B cell (primary cell): ENCODE measurements at places on chromosomes 13 and 19.
A peak's percentile ranks its signal among the peaks of the same experiment; 100 is the strongest.

GRCh38 chr13:36872621-36873020 is 47.4 kb downstream of the SMAD9 start:
- no peak for DNase-seq

DNA sequence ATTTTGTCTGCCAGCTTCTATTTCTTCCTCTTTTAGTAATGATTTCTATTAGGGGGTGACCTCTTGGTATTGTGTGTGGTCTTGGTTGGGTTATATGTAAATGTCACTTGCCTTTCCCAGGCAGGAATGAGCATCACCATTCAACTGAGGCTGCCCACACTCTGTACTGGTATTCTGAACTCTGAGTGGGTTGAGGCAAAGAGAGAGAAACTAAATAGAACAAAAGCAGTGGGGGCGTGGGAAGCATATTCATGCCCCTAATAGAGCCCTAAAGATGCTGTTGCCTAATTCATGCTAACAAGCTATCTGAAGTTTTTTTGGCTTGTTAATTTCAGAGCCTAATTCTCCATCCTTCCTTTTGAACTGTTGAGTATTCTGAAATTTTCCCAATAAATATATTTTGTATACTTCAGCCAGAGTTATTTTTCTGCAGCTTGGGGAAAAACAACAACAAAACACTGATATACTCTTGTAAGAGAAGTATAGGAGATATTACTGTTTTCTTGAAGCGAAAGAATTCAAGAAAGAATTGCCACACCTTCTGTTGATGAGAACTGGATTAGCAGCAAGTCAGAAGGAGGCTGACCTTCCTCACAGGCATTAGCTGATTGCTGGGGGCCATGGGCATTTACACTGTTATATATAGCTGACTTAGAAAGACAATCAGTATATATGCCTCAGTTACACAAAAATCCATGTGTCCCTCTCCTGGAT is 315.8 kb upstream of the KLF12 start:
- no peak for DNase-seq

DNA sequence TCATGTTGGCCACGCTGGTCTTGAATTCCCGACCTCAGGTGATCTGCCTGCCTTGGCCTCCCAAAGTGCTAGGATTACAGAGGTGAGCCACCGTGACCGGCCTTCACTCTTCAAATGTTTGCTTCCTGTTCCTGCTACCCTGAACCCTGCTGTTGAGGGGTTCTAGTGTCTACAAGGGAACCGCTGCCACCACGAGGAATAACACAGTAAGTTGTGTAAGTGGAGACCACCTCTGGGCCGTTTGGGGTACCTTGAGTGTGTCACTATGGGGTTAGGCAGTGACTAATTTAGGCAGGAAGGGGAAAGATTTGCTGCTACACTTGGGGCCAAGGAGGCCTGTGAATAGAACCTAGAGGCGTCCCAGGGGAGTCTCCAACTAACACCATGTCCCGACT is 2.2 kb upstream of the MYADM start:
- no peak for DNase-seq

GRCh38 chr13:86877441-86877840 is 793.7 kb upstream of the SLITRK5 start:
- DNase-seq: no peak

DNA sequence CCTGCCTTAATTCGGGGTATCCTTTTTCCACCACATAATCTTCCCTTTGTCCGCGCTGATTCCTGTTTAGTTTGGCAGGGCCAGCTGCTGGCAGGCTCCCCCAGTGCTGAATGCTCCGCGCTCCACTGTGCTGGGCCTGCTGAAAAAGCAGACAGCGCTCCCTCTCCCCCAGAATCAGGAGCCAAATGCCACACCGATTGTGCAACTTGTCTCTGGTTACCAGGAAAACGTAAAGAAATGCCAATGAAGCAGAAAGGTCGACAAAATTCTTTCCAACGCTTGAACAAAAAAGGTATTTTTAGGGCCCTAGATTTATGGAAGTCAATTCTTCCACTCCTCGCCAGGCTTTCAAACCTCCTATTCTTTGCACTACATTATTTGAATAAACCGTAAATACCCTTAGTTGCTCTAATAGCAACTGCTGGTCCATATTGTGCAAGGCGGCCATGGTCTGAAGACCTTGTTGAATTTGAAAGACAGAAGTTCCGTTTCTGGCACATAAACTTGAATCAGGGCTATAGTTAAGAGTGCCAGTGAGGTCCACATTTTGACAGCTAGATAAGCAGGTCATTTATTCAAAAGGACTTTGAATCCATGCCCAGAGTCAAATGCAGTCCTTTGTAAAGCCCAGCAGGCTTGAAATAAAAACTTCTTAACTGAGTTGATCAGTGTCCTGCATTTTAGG is 206.7 kb upstream of the RFC3 start:
- DNase-seq: no peak

DNA sequence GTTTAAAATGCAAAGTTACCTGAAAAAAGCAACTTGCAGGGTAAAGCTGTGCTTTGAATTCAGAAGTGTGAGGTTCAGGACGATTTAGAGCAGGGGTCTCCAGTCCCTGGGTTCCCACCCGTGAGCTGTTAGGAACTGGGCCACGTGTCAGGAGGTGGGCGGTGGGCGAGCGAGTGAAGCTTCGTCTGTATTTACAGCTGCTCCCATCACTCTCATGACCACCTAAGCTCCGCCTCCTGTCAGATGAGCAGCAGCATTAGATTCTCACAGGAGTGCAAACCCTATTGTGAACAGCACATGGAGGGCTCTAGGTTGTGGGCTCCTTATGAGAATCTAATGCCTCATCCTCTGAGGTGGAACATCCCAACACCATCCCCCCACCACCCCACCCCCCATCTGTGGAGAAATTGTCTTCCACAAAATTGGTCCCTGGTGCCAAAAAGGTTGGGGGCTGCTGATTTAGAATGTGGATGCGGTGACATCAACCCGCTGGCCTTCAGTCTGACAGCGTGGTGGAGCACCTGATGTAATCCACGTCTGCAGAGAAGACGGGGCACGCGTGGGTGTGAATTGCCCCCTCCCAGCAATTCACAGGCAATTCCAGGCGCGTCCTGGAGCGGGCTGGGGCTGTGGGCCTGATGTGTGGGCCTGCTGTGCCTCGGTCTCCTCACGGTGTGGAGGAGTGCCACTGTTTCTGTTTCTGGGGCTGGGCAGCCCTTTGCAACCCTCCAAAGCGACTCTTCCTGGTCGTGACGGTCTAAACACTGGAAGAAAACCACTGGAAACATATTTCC is 214.0 kb upstream of the SOX1 start:
- no peak for DNase-seq

DNA sequence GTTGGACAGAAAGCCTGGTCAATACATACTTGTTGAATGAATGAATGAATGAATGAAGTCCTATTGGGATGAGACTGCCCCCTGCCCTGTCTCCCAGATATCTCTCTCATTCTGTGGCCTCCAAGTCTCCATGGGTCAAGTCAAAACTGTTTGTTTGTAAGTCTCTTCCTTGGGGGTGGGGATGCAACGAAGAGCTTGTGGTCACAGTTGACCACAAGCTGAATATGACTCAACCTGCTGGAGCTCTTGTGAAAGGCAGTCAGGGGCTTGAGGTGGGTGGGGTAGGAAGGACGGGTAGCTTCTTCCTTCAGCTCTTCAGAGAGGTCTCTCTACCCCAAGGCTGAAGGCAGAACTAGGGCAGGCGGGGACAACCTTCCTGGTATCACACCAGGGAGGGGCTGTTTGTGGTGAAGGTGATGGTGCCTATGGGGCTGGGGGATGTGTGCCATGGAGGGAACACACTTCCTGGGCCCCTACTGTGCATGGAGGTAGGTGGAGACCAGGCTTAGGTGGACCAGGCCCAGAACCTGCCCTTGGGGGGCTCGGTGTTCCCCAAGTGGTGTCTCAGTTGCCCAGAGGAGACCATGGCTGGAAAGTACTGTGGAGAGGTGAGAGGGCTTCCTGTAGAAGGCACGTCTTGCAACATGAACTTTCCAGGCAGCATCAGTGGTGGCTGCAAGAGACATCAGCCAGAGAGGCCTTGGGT is 8.0 kb downstream of the MYO1F start:
- DNase-seq: peak; percentile 44

DNA sequence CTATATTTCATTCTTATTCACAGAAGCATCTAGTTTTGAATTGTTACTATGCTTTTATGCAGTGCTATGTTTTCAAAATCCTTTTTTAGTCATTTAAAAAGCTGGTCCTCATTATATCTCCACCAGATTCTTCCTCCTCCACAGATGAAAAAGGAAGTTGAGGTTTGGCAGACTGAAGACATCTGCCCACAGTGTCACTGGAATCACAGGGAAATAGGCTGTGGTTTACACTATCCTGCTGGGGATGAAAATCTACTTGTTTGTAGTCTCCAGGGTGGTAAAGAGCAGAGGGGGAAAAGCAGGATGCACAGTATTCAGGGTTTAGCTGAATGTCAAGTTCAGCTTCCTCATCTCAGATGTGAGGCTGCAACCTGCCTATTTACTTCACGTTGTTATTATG is 351.2 kb downstream of the DNAJC15 start:
- DNase-seq: no peak

- no peak for DNase-seq
Measured at GRCh38 chr19:29706635-29707034, 8.4 kb downstream of the C19orf12 start.

- DNase-seq: no peak
Measured at GRCh38 chr19:42099336-42099925, 23.5 kb downstream of the ZNF574 start.

- no peak for DNase-seq
Measured at GRCh38 chr19:45346449-45346848, 5.9 kb downstream of the KLC3 start.
